ENCODE measurements at places on chromosomes 5 and 9.

GRCh38 chr5:42361315-42361688 is 61.9 kb upstream of the GHR start:
- DNase-seq, result no peak

DNA sequence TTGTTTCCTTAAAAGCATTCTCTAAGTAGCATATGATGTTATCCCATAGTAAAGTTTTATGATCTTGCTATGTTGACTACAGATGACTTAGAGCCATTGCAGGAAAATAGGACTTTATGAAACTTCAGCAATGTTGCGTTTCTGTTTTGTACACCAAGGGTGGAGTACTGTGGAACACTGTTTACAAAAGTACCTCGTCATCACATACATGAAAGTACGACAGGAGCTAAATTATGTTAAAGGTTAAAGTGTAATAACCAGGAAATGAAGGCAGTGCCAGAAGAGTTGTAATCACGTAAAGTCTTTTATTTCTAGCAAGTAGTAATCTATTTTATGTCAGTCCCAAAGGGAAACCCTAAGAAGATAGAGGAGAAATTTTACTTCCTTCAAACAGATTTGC is 50.9 kb downstream of the C9orf85 start:
- DNase-seq, result no peak

GRCh38 chr5:128695791-128696530 is 157.9 kb upstream of the FBN2 start:
- peak; percentile 34 for DNase-seq

DNA sequence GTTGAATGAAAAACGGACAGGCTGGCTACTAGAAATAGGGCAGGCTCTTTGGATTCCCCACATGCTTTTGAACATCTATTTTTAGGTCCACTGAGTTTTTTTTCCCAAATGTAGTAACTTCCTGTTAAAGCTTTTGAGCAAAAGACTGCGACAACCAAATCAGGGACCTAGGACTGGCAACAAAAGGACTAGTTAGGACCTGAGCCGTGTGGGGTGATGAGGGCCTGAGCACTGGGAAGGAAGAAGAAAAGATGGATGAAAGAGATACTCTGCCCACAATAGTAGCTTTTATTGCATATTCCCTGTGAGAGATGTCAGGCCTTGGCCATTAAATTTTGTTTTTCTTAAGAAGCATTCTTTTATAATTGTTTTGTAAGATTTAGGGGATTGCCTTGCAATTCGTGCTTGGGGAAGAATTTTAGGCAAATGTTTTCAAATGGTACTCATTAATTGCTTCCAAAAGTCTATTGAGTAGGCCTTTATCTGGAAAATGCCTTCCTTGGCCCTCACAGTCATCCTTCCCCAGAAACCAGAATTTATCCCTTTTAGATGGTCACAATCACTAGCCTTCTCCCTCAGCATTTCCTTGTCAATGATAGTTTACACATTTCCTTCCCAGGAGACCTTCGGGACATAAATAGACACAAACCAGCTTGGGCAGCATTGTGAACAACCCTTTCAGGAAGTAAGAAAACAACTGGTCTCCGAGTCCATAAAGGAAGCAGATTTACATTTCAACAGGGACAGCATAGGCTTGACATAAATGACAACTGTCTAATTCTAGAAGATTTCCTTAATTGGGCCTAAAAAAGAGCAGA is 166.5 kb downstream of the RMI1 start:
- DNase-seq, result peak; percentile 48

All from GM23248 (cell line).